ENCODE measurements at places on chromosomes 5 and 9.

DNA sequence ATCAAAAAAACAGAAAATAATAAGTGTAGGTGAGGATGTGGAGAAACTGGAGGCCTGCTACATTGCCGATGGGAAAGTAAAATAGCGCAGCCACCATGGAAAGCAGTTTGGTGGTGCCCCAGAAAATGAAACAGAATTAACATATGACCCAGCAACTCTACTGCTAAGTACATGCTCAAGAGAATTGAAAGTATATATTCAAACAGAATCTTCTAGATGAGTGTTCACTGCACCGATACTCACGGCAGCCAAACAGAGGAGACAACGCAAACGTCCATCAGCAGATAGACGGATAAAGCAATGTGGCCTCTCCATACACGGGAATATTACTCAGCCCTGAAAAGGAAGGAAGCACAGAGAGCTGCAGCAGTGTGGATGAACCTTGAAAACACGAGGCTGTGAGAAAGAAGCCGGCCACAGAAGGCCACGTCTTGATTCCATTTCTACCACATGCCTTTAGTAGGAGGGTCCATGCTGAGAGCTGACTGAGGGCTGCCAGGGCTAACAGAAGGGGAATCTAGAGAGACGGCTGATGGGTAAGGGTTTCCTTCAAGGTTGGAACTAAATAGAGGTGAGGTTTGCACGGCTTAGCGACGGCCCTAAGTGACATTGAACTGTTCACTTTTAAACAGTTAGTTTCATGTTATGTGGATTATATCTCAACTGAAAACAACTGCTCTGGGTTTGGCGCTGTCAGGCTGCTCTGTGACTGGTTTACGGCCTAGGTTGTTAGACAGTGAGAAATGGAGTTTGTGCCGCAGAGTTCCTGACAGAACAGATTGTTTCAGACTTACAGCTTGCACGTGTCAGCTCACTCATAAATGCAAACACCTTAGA lies 29.8 kb downstream of the AHRR start:
- DNase-seq: no peak

DNA sequence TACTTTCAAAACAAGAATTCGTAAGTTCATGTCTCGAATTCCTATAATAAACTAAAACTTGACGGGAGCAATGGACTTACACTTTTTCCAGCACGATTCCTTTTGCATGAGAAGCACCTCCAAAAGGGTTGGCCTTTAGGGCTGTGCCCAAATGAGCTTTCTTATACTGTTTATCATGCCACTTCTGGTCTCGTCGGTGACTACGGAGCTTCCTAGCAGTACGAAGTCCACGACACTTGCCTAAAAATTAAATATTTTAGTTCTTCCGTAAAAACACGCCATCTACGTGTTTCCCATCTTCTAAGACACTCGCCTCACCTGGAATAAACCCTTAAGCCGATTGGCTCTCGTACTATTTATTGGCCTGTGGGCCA lies 554 bp downstream of the RPS23 start:
- no peak for DNase-seq

GRCh38 chr9:110700953-110701352 lies 32.4 kb downstream of the MUSK start:
- DNase-seq: no peak

DNA sequence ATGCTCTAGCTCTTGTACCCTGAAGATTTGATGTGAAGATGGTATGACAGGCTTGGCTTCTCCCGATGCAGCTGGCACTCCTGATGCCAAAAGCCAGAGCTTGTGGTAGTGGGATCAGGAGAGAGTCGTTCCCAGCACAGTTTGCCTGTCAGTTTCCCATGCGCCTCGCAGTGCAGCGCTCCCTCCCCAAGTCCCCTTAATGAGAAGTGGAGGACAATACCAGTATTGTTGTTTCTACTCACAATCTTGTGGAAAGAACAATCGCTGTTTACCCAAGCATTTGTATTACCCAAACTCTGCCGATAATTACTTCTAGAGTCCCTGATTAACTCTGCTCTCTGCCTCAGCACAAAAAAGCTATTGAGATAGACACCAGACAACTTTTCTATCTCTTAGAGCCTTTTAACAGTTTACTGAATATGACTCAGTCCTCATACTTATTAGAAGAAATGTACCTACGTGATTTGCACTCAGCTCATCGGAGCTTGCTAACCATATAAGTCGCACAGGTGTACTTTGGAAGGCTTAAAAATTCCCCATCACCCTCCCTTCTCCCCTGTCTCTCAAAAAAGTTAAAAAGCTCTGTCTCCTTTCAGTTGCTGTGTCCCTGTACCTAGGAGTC lies 283.2 kb upstream of the TMEM161B start:
- no peak for DNase-seq

DNA sequence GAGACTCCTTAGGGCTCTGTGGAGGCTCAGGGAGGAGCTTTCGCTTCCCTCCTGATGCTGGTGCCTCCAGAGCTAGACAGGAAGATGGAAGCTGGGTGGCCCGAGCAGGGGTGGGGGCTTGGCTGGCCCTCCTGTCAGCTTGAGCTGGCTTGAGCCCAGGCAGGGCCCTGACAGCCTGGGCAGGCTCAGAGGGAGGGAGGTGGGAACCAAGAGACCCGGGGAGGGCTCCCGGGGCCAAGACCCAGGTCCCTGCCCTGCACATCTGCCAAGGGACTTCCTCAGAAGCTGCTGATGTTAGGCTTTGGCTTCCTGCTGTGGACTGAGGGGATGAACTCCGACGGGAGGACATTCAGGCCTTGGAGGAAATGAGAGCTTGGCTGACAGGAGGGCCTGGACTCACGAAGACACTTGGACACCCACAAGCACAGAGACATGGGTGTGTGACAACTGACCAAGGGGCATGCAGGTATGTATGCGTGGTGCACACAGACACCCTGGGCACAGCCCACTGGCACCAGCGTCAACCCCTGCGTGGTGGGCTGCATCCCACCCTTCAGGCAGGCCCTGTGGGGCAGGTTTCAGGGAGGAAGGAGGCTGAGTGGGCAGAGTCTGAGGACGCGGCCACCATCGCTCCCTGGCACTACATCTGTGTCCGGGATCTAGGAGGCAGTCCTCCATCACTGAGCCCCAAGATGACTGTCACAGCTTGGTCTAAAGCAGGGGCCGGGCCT lies 1.7 kb upstream of the LTC4S start:
- DNase-seq: peak; percentile 72

GRCh38 chr5:142292249-142292648 lies 32.6 kb downstream of the SPRY4 start:
- no peak for DNase-seq

DNA sequence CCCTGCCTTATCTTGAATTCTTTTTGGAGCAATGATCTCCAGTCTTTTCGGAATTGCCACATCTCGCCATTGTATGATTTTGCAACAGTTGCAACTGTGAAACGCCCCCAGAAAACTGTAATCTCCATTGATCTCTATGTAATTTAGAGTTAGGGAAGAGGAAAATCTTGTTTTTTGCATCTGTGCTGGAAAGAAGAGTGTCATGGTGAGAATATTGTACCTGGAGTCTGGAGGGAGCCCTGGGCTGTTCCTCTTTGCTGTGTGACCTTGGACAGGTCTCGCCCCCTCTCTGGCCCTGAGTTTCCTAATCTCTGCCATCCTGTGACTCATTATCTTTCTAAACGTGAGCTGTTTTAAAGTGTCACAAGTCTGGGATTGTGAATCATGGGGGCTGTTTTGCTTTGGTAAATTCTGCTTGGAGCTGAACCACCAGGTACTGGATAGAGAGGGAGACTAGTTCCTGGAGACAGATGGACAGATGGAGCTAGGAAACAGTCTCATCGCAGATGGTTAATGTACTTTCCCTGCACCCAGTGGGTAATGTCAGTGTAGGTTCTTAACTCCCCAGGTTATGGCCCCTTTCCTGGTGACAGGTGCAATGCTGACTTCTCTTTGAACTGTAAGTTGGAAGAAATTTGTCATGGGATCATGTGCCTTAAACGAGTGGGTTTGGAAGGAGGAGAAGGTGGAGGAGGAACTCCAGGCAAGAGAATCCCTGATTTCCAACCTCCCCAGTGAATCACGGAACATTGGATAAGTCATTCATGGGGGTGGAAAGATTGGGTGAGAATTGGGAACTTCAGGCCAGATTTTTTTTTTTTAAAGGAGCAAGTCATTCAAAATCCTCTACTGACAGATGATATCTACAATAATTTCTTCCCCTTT lies 19.6 kb downstream of the PPARGC1B start:
- no peak for DNase-seq

Data from tibial artery (tissue), 4 donors.